KBM-7 (cell line): ENCODE measurements at places on chromosomes 4 and X.

- DNase-seq = peak; percentile 43
Observed at GRCh38 chr4:139014371-139015268, 961 bp upstream of the NOCT start.

DNA sequence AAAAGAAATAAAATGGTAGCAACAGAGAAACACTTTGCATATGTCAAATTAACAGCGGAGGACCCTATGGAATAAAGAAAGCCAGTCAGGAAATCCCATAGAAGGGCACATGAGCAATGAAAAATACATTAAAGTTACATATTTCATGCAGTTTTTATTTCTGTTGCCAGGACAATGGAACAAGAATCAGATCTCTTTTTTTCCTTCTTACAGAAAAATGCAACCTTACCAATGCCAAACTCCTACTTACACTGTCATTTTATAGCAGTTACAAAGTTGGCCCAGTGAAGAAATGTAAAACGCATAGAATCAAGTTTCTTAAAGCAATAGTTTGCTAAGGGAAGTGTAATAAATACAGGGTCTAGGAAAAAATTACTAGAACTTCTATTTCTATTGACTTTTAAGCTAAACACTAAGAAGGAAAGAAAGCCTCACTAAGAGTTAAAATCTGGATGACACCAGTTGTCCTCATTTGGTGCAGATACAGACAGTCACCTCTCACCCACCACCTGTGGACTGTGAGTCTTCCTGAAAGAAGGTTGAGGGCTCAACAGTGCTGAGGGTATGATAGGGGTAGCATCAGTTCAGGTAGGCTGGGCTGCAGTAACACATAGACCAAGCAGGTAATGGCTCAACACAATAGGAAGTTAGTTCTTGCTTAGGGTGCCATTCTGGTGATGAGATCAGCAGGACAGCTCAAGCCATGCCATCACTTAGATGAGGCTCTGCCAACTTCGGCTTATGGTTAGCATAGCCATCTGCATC, 224.6 kb downstream of the ANAPC10 start:
- no peak for DNase-seq

GRCh38 chr4:54861201-54861600, 203.4 kb downstream of the KIT start:
- no peak for DNase-seq

- DNase-seq = no peak
Observed at GRCh38 chrX:9562851-9563250, 98.0 kb downstream of the TBL1X start.

- peak; percentile 37 for DNase-seq
Observed at GRCh38 chrX:54807524-54808108, at the start of gene MAGED2. Gene MAGED2, plus strand, starts transcription at chrX:54807745. Its CDS starts 1,587 bp downstream, at chrX:54809332.

GRCh38 chr4:85788604-85789003, 313.7 kb downstream of the ARHGAP24 start:
- no peak for DNase-seq

DNA sequence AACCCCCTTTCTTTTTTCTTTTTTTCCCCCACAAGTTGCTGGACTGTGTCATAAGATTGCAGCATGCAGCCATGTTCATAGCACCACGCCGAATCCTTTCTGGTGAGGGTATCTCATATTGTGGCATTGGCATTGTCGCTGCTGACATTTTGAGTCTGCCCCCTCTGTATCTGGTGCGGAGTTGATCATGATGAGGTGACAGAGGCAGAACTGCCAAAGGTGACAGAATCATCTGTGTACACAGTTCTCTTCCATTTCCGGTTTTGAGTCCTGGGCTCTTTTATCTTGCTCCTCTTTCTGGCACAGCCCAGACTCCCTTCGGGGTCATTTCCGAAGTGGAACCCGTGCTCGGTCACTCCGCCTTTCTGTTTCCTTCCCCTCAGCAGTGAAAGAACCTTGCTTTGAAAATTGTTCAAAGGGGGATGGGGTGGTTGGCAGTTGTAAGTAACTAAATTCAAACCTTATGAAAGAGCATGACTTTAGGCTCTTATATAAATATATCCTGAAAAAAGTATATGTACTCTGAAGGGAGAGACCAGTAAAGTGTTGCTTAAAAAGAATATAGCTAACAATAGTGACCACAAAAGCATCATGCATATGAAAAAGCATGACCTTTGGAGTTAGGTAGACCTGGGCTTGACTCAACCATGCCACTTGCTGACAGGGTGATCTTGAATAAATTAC, 55.0 kb upstream of the BMP2K start:
- DNase-seq = peak; percentile 91

DNA sequence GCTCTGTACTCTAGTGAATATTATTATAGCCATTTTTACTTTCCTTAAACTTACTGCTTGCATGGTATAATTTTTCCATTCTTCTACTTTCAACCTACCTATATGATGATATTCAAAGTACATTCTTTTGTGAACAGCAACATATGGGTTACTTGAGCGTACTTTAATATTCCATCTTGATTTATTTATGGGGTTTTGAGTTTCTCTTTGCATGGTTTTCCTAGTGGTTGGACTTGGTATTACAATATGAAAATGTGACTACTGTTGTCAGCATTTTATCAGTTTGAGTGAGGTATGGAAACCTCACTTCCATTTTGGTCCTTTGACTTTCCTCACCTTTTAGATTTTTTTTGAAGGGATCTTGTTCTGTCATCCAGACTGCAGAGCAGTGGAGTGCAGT, 35.9 kb downstream of the ADGRG4 start:
- DNase-seq = peak; percentile 46

- DNase-seq = peak; percentile 45
Observed at GRCh38 chr4:80215449-80216052, 18.2 kb downstream of the PRDM8 start.

DNA sequence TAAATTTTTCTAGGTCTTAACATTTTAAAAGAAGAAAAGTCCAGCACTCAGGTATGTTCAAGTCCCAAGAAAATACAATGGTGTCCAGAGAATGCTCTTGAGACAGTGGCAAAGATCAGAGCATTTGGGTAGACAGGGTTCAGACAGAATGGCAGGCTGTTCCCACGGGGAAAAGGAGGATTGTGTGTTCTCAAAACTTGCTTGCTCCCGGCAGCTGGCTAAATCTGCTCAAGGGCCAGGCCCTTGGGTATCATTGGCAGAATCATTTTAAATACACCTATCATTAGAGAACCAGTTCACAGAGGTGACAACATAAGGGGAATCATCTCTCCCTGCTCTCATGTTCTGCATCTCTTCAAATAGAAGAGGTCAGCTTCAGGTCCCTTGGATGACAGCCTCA, 456.3 kb downstream of the DTHD1 start:
- no peak for DNase-seq

GRCh38 chrX:50905334-50905733, 5.2 kb upstream of the BMP15 start:
- peak; percentile 12 for DNase-seq

DNA sequence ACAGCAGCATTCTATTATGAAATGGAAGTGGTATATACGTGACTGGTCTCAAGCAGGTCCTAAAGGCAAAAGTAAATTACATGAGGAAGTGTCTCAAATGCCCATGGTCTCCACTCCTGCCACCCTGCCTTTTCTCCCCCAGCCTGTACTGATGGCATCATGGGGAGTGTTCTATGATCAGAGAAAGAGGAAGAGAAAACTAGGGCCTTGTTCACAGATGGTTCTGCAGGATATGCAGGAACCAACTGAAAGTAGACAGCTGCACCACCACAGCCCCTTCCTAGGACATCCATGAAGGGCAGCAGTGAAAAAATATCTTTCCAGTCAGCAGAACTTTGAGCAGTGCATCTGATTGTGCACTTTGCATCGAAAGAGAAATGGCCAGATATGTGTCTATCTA, 901.5 kb downstream of the ARAP2 start:
- DNase-seq = no peak

DNA sequence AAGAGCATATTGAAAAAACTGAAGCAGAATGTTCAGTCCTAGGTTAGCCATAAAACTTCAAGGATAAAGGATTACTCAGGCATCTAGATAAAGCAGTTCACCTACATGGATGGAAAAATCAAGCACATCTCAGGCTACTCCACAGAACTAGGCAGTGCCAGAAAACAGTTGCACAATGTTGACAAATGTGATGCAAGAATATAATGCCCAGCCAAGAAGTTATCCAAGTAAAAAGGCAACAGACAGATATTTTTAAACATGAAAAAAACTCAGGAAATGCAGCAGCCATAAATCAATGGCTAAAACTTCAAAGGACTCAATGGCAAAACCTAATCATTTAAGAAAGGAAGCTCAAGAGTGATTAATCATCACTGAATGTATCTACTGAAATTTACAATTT, 456.0 kb upstream of the FAM241A start:
- DNase-seq = no peak

- DNase-seq = no peak
Observed at GRCh38 chr4:183515411-183515810, 10.6 kb downstream of the ING2 start.

DNA sequence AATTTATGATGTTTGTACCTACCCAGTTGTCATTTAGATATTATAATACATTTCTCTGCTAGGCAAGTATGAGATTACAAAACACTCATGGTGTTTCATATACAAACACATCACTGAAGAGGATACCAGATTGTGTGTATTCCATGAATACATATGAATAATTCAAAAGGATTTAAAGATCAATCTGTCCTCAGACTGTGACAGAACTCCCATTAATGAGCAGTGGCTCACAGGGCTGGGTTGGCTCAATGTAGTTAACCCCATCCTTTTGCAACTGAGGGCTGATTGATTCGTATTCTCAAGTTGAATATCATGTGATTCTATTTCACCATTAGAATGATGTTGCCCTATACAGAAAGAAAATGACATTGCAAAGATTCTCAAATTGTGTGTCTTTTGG, 79.6 kb upstream of the SPANXN2 start:
- DNase-seq = no peak

DNA sequence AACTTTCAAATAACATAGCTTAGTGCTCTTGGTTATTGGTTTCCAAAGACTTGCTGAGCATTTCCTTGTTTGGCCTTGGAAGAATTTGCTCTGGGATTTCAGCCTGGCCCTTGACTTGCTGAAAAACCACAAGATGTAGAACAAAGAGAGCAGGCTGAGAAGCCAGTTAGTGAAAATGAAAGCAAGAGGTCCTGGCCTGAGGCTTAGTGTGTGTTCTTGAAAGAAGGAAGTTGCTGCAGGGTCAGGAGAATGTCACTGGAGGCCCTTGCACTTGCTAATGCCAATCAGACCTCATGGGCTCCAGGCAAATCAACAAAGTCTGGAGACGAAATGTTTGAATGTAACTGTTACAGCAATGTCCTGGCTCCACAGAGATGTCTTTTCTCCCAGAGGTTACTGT, 79.4 kb downstream of the SYNPO2 start:
- DNase-seq = peak; percentile 90

DNA sequence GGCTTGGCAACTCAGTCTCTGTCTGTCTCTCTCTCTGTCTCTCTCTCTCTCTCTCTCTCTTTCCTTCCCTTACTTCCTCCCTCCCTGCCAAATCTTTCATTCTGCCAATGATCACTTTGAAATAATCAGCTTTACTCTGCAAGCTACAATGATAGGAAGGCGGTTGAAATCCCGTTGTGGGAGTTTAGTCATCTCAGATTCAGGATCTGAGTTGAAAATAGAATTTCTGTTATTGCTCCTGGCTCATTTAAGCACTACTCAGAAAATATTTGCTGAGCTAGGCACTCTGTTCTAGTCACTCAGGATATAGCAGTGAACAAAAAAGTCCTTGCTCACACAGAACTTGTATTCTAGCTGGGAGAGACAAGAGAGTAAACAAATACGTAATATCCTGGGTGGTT, 56.3 kb upstream of the DCTD start:
- no peak for DNase-seq

DNA sequence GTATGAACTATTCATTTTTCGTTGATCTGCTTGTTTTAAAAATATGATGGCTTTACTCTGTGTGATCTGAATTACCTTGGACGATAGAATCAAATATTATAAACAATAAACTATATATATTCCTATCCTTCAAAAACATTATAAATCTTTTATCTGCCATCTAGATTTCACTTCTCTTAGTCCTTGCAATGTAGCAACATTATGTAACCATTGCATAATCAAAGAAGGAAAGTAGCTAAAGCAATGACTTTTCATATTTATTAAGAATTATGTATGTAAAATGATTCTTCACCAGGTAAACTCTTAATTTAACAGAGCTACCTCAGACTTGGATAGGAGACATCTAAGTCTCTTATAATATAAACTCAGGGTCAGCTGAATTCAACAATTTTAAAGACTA, 210.5 kb downstream of the ADAMTS3 start:
- DNase-seq = no peak

DNA sequence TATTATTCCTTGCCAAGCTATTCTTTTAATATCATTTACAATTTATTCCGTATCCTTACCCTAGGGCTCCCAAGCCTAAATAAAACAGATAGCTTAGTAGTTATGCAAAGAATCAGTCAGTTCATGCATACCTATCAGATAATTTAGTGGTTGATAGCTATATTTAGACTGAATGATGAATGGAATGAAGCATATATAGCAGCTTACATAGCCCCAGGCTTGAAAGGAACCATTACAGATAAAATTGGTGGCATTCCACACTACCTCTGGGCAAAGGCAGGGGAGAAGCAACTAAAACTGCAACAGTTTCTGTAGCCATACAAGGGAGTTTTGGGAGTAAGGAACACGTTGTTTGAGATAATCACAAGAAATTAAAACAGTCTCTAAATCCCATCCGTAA, 2.7 kb downstream of the ACE2 start:
- no peak for DNase-seq

- DNase-seq = peak; percentile 88
Observed at GRCh38 chrX:129637217-129638109, 17.3 kb downstream of the APLN start.

DNA sequence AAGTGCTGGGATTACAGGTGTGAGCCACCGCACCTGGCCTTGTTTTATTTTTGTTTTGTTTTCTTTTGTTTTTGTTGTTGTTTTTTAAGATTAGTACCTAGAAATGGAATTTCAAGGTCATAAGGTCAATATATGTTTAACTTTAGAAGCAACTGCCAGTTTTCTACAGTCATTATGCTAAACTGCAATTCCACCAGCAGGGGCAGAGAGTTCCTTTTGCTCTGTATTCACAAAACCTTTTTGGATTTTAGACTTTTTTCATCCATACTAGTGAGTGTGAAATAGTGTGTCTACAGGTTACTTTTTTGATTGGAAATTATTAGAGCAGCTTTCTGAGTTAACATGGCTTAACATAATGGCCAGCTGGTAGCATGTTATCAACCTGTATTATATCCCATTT, 580.6 kb downstream of the TRIML1 start:
- no peak for DNase-seq

DNA sequence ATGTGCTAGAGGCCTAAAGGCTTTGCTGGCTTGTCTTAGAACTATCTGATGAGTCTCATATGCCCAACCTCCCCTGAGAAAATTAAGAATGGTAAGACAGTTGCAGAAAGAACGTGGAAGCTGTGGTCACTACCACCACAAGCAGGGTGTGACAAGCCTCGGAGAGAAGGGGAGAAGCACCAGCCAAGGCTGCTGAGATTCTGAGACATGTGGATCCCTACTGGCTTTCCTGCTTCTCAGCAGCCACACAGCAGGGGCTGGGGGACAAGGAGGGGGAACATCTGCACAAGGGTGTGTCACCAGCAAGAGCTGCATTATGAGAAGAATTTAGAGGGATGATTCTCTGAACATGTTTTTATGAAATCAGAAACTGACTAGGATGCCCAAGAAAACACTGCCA, 19.4 kb downstream of the TAPT1 start:
- DNase-seq = peak; percentile 32
